Esophagus squamous epithelium (tissue), 5 donors: ENCODE measurements at places on chromosomes 4 and X. TPM values are rescaled to one million over a fixed set of nuclear protein-coding genes. Genes with fewer than 3 reads are reported as not detected.

MAOA gene
- 78.8 TPM for total RNA-seq

NPY5R gene
- under 0.01 TPM for total RNA-seq

FAT1 gene
- 21.0 TPM for total RNA-seq

ZC4H2 gene
- 1.9 TPM for total RNA-seq

ENAM gene
- not detected for total RNA-seq

DNA sequence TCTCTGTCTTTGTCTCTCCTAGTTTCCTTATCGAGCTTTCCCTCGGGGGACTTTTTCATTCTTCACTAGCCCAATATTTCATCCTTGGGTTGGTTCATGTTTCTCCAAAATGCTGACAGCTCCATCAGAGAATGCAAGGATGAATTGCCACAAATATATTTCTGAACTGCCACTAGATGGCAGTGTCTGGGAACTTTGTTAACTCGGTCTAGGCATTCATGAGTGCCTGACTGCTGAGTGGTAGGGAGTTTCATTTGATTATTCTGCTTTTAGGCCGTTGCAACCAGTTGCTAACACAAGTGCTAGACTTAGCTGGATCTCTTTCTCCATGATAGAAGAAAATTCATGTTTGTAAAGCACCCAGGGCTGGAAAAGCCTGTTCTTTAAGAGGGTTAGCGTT, 73.5 kb upstream of the RAP2C start:
- no peak for DNase-seq

ZCCHC18 gene
- total RNA-seq, result 2.3 TPM

FAM9C gene
- total RNA-seq, result not detected

UCHL1 gene
- 8.6 TPM for total RNA-seq
